ENCODE measurements at places on chromosomes 11 and 22.
A peak's percentile ranks its signal among the peaks of the same experiment; 100 is the strongest.

GRCh38 chr22:37197451-37198257 is 9.6 kb upstream of the C1QTNF6 start:
- peak; percentile 39 for DNase-seq

GRCh38 chr11:2863276-2863618 is 22.3 kb downstream of the CDKN1C start:
- no peak for DNase-seq

- no peak for DNase-seq
Measured at GRCh38 chr22:30695351-30695851, 727 bp downstream of the OSBP2 start.

GRCh38 chr11:40302669-40303068 is 1156.8 kb downstream of the LRRC4C start:
- no peak for DNase-seq

- DNase-seq, result no peak
Measured at GRCh38 chr11:59418156-59418555, 8.1 kb downstream of the OR5A2 start.

DNA sequence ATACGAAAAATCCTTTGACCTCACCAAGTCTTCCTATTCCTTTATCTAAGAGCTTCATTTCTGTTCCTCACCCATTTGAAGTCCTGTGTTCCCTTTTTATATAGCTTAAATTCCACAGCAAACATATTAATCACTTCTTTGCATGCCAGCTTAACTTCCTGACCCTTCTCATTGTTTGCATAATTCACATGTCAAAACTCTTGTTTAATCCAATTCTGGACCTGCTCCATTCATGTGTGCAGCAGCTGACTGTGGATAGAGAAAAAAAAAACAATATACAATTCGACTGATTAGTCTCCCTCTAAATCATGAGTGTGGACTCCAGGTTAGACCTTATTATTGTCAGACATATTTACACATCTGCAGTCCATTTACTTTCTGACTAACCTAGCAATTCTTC is 991.2 kb upstream of the TENM4 start:
- no peak for DNase-seq

GRCh38 chr11:123410218-123410549 is 19.9 kb upstream of the GRAMD1B start:
- no peak for DNase-seq

GRCh38 chr22:26573026-26573662 is 16.8 kb downstream of the TPST2 start:
- DNase-seq, result peak; percentile 77

- DNase-seq, result peak; percentile 56
Measured at GRCh38 chr11:69919659-69920344, 100.6 kb upstream of the FGF3 start.

GRCh38 chr11:46352063-46352841 is 5.0 kb downstream of the DGKZ start:
- DNase-seq, result no peak

GRCh38 chr11:1473786-1474185 is 12.8 kb downstream of the MOB2 start:
- DNase-seq, result no peak

- DNase-seq, result no peak
Measured at GRCh38 chr11:11909727-11910126, 68.0 kb downstream of the USP47 start.

DNA sequence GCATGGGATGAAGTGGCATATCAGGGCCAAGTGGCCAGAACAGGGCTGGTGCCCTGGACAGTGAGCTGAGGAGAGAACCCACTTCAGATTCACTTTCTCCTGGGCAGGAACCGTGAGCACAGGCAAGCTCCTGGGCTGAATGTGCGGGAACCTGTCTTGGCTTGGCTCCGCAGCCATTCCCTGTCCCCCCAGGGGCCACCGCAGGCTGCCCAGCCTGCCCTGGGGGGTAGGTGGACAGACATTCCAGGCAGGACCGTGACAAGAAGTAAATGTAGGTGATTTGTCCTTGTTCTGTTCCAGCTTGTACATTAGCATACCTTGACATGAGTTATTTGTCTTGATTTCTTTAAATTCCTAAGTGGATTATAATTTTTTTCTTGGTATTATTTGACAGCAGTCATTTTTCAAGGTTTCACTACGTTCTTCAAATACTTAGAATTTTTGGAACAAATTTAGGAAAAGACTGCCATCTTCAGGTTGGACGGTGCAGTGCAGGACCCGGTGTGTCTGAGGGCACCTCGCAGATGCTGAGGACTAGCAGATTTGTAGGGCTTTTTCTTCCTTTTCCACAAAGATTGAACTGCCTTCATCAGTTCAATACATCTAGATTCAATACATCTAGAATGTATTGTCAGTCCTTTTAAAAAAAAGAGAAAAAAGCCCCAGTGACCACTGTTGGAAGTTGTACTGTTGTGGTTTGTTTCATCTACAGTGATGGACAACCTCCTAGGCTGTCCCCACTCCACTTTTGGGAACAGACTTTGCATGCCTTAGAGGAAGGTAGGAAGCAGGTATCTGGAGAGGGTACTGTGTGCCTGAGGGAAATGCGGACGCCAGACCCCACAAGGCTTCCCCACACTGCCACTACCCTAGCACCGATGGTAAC is 115.1 kb upstream of the RASSF10 start:
- peak; percentile 55 for DNase-seq

DNA sequence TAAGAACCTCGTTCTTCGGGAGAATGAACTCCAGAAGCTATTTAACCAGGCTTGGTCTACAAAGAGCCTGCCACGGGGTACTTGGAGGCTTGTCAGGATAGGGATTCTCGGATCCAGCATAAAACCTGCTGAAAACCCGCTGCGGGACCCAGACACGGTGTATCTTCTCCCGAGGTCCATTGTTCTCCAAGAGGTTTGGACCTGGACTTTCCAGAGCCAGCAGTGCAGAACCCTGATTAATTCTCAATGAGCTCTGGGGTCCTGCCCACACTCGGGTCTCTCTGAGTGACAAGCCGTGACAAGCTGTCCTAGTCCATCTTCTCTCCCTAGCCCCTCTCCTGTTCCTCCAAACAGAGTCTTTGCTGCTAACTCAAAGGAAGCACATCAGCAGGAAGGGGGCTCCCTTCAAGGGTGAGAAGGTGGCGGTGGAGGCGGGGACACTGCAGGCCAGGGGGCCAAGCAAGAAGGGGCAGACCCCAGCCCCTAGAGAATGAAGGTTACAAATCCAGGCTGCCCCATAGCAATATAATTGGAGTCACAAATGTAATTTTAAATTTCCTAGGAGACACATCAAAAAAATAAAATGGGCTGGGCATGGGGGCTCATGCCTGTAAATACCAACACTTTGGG is 12.2 kb downstream of the SHANK2 start:
- no peak for DNase-seq

- no peak for DNase-seq
Measured at GRCh38 chr11:43576320-43576802, 104.2 kb upstream of the HSD17B12 start.

GRCh38 chr11:15580775-15581095 is 466.0 kb downstream of the INSC start:
- no peak for DNase-seq

DNA sequence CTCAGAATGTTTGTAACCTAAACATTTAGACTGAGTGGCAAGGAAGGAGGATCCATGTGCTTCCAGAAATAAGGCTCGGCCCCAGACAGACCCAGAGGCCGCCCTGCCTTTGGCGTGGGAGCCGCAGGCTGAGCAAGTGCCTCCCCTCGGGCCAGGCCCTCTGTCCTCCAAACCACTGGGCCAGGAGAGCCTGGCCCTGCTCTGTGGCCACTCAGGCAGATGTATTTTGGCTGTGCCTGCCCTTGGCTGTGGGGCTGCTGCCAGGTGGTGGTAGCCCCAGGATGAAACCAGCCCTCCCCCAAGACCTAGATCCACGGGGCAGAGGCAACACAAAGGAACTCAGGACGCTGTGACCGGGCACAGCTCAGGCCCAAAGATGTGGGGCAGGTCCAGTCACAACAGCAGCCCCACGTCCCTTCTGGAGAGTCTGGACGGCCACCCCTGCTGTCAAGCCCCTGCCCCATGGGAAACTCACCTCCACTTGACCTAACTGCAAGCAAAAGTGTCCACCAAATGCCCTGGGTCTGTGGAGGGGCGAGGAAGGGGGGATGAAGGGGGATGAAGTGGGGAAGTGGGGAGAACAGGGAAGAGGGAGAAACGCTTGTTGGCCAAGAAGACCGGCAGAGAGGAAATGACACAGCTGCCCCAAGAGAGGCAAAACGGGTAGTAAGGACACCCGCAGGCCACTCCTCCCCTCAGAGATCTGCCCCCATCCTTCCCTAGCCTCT is 24.0 kb downstream of the PISD start:
- DNase-seq, result no peak

DNA sequence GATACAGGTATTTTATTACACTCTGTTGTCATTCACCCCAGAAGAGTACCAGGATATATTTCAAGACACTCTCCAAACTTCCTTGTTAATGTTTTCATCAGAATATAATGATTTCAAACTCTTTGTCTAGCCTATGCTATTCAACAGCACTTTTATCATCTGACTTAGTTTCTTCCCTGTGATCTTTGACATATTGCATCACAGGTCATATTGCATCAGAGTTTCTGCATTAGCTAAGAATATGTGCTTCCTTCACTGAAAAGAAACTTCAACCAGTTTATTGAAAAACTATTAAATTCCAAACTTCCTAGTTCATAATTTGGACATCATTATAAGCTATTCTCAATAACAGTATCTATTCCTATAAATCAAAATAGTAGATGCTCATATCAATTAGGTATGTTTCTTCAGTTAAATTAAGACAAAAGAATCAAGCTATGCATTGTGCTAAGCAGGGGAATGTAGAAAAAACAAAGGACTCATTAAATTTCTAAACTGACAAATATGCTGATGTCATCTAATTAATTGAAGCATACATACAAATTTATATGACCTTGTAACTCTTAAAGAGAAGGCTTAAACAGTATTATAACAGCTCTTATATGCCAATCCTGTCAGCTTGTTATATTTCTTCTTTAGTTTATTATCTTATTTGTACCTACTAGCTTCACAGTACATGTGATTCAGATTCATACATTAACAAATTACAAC is 361.8 kb upstream of the LUZP2 start:
- no peak for DNase-seq

GRCh38 chr11:11279956-11280689 is 72.9 kb downstream of the CSNK2A3 start:
- no peak for DNase-seq

GRCh38 chr11:25597696-25598095 is 734.2 kb upstream of the ANO3 start:
- DNase-seq, result no peak

DNA sequence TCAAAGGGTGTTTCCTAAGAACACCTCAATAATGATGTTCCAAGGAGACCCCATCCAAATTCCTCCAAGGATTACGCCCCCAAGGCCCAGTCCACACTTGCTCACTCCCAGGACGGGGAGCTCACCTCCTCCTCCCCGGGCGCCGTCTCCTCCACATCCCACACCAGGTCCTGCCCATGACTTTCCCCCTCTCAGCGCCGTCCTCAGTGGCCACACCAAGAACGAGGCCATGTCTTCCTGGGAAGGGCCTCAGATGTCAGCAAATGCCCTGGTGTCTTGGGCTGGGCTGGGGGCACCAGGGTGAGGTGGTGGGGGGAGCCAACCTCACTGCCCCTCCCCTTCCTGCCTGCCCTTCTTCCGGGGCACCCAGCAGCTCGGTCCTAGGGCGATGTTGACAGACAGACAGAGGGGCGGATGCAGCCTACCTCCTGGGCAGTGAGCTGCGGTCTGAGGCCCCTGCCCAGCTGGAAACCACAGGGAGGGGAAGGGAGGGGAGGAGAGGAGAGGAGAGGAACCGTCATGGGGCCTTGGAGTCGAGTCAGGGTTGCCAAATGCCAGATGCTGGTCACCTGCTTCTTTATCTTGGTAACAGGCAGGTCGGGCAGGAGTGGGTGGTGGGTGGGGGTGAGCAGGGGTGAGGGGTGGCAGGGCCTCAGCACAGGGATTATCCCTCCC is at the start of the genes C11orf21 and TSPAN32:
C11orf21 (minus strand) TSS at position 288 of the 675 bp plus-strand sequence; CDS start at position 178, 110 bp downstream.
TSPAN32 (plus strand) TSS at position 383 of the 675 bp plus-strand sequence; CDS start at position 520, 137 bp downstream.
- no peak for DNase-seq

DNA sequence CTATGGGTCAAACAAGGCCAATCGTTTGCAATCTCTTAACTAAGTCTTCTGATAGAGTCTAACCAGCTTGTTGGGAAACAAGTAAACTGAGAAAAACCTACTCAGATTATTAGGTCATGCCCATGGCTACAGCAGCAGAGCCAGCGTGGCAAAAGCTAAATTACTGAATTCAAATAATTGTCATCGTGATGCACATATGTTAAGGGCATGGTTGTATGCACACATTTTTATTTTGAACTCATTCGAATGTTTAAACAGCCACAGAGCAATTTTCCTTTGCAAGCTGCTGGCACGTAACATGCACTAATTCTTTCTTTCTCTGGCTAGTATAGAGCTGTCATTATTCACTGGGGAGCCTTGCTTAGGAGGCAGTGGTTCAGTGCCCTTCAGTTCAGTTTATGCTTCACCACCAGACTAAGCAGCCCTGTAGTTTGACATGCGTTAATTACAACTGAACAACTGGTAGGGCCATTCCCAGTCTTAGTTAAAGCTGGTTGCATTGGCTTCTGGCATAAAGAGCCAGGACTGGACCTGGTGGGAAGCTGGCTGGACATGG is 396.4 kb downstream of the METTL15 start:
- no peak for DNase-seq

- no peak for DNase-seq
Measured at GRCh38 chr11:131889146-131889577, 518.7 kb downstream of the NTM start.

- peak; percentile 89 for DNase-seq
Measured at GRCh38 chr11:86800076-86800959, at the start of gene PRSS23. Gene PRSS23 (plus strand): TSS chr11:86800542. CDS start chr11:86807644, 7,102 bp downstream.

GRCh38 chr22:49623176-49623575 is 204.5 kb downstream of the BRD1 start:
- no peak for DNase-seq

GRCh38 chr11:47109051-47109726 is 67.5 kb downstream of the ARFGAP2 start:
- DNase-seq, result no peak

GRCh38 chr11:132620423-132620822 is 911.9 kb downstream of the OPCML start:
- no peak for DNase-seq

GRCh38 chr11:61507012-61507768 is 1.4 kb upstream of the LRRC10B start:
- no peak for DNase-seq

DNA sequence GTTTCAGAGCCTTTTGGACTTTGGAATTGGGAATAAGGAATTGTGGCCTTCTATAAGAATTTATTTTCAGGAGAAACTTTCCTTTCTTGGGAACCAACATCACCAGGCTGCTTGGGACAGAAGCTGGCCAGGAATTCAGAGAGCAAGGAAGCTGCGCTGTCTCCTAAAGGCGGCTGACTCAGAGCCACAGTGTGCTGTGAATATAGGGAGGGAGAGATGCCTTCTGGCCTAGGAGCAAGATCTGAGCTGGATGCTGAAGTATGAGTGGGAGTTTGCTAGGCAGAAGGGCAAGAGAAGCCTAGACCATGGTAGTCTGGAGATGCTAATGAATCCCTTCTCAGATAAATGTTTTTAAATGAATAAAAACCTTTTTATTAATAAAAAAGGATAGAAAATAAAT is 213.7 kb upstream of the TBCEL start:
- DNase-seq, result no peak

GRCh38 chr11:76656571-76657081 is 13.9 kb downstream of the LRRC32 start:
- DNase-seq, result peak; percentile 75

GRCh38 chr11:121463689-121464335 is 11.0 kb upstream of the SORL1-AS1 start:
- no peak for DNase-seq
